ENCODE measurements at places on chromosomes 1 and 21.

GRCh38 chr1:67555461-67556296, 125.5 kb upstream of the SERBP1 start:
- no peaks in the 10 kb centered on the region for H3K4me1 ChIP-seq
- H3K27me3 ChIP-seq, result peaks cover 4% of the 10 kb centered on the region
- no peak overlapping the region for H3K27ac ChIP-seq

DNA sequence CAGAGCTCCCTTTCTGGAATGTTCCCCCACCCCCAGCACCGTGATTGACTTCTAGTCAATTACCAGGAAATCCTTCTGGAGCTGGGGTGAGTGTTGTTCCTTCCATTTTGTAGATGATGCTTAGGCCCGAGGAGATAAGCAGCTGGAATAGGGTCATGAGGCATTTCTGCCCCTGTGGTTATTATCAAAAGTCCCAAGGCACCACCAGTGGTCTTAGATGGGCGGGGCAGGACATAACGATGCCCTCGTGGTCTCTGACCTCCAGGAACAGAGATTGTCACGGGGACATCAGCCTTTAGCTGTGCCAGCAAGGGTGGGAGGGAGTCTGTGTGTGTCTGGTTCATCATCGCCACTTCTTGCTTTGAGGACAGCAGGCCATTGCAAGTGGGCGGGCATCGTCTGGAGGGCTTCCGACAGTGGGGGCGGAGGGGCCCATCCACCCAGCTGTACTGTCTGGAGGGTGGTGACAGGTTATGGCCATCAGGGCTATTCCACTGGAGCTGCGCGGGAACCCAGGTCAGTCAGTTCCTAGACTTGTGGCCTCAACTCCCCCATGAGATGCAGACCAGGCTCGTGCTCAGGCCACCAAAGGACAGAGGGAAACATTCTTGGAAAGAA, 22.6 kb downstream of the TNFRSF8 start:
- peaks cover 93% of the 10 kb centered on the region for H3K36me3 ChIP-seq
- no peaks in the 10 kb centered on the region for H3K27me3 ChIP-seq
- no peak overlapping the region for H3K4me3 ChIP-seq
- H3K4me1 ChIP-seq, result peaks cover 60% of the 10 kb centered on the region

DNA sequence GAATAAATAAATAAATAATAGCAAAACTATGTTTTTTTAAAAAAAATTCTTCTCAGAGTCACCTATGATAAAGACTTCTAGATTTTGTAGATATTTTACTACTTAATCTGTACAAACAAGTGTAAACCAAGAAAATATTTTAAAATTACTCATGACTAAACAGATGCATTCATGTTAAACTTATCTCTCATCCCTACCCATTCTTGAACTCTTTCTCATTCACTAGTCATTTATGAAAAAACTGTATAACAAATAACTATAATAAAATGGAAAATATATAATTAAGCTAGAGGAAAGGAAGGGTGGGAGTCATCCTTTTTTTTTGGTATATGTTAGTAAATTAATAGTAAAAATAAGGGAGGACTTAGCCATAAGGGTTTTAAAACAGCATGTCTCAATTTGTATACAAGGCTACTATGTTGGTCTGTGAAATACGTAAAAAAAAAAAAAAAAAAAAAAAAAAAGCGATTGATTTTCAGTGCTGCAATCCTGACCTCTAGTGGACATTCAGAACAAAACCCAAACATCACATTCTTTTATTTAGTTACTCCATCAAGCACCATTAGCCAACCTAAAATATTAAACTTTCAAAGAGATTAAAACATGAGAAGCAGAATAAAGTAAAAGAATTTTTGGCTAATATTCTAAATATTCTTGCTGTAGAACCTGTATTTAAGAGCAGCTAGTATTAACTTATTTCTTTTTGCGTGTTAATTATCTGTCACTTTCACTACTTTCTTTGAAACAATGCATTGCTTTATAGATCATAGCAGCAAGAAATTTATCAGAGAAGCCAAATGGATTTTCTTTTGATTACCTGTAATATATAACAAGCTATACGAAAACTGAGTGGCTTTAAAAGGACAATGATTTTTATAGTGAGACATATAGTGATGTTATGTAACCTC, 255.8 kb upstream of the CACYBP start:
- no peaks in the 10 kb centered on the region for H3K27me3 ChIP-seq
- no peak for DNase-seq
- H3K4me3 ChIP-seq, result no peak overlapping the region

DNA sequence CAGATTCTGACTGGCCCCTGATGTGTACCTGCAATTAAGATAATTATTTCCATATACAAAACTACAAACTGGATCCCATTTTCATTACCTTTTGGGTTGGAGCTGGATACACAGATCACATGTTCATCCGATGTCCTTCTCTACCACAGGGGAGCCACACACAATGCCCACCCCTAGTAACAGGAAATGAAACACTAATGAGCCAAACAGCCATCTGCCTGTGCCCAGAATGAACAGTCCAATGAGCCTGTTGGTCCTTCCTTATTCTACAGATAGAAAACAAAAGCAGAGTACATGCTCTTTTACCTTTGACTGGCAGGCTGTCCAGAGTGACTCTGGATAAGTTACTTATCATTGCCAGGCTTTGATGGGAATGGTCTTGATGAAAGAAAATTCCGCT, 68.6 kb downstream of the SIPA1L2 start:
- no peak for DNase-seq
- H3K4me3 ChIP-seq, result no peak overlapping the region
- H3K36me3 ChIP-seq, result no peaks in the 10 kb centered on the region
- H3K4me1 ChIP-seq, result no peaks in the 10 kb centered on the region

GRCh38 chr1:62209931-62210595, 15.4 kb downstream of the L1TD1 start:
- H3K36me3 ChIP-seq, result no peaks in the 10 kb centered on the region
- H3K4me1 ChIP-seq, result peaks cover 4% of the 10 kb centered on the region
- DNase-seq, result no peak
- H3K27ac ChIP-seq, result no peak overlapping the region

DNA sequence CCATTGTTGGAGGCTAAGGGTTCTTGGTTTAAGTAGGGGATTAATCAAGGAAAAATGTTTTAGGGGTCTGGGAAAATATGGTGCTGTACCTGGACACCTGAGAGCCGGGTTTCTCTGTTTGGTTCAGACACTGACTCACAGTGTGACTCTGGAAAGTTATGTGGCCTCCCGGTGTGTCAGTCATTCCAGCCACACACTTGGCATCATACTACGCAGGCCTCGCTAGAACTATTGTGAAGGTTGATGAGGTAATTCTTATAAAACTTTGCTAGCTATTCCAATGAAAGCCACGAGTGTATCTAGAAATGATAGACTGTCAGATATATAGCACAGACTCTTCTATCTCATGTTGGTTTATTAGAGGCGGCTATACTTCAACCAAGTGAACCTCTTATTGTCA, 4.8 kb upstream of the CAMSAP2 start:
- DNase-seq, result no peak
- H3K36me3 ChIP-seq, result no peaks in the 10 kb centered on the region
- H3K27ac ChIP-seq, result no peak overlapping the region
- no peak overlapping the region for H3K4me3 ChIP-seq
- peaks cover 30% of the 10 kb centered on the region for H3K27me3 ChIP-seq

DNA sequence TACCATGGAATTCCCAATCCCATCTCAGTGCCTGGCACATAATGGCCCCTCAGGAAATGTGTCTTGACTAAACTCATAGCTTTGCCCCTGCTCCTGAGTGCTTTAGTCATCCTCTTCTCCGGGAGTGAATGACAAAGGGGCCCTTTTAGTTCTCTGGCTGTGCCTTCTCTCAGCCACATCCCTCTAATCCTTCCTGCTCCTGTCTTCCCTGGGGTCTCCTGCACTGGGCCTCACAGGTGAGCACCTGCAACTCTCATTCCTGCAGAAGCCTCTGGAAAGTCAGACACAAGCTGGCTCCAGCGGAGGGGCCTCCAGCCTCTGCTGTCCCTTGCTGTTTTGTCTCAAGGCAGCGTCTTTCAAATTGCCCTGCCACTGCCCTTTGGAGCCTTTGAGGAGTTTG, 14.0 kb upstream of the ETV3L start:
- H3K27ac ChIP-seq, result no peak overlapping the region
- no peak for DNase-seq
- peaks cover 22% of the 10 kb centered on the region for H3K27me3 ChIP-seq
- H3K4me3 ChIP-seq, result no peak overlapping the region

DNA sequence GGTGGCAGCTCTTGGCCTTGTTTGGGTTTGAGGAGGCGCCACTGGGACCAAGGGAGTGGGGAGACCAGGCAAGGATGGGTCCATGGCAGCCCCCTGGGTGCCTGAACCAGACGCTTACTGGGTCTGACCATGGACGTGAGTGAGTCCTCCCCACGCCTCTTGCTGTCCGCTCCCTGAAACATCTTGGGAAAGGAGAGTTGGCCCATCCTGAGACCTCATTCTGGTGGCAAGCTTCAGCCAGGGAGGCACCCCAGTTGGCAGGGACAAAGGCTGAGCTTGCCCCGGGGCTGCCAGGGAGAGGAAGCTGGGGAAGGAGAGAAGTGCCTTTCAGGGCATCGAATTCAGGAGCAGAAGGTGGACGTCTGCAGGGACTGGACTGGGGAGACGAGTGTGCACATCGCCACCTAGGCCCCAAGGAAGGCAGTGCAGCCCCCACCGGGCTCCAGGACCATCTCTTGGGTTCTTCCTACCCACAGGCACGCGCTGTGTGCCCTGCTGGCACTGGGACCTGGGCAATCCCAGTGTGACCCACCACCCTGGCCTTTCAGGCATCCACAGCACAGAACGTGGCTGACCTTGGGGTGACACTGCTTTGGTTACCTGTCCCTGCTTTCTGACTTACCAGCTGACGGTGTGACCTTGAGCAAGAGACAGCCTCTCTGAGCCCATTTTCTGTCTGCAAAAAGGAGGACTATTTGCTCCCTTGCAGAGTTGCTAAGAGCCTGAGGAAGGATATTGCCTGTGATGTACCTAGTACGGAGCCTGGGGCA, 132.9 kb upstream of the WNT4 start:
- DNase-seq, result peak; percentile 18
- no peak overlapping the region for H3K27ac ChIP-seq
- no peak overlapping the region for H3K4me3 ChIP-seq
- no peaks in the 10 kb centered on the region for H3K4me1 ChIP-seq

DNA sequence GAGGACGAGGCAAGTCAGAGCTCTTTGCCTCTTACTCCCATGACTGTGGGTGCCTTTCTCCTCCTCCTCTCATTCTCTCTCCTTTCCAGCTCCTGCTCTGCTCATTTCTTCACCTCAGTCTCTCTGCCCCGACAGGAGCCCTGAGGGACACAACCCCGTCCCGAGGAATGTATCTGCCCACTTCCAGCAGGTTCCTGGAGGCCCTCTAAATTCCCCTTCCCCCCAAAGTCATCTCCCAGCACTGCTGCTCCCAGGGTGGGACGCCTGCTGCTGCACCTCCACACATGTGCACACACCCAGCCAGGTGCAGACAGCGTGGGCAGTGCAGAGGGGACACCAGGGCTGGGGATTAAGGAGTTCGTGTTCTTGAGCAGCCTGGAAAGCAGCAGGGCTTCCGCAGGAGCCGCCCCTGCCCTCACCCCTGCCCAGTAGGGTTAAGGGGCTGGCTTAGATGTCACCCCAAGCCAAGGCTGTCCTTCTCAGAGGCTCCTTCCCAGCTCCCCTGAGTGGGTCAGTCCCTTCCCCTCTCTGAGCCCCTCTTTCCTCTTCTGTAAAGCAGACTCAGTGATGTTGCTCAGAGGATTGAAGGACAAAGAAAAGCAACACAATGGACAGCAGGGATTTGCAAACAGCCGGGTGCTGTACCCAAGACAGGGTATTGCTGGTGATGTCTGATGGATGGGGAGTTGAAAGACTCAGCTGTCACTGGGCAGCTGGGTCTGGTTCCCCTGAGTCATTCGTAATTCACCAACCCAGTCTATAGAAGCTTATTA, 346.0 kb downstream of the MATN1 start:
- DNase-seq, result no peak
- H3K4me1 ChIP-seq, result peaks cover 2% of the 10 kb centered on the region
- H3K27ac ChIP-seq, result no peak overlapping the region
- no peaks in the 10 kb centered on the region for H3K36me3 ChIP-seq
- peaks cover 2% of the 10 kb centered on the region for H3K27me3 ChIP-seq

DNA sequence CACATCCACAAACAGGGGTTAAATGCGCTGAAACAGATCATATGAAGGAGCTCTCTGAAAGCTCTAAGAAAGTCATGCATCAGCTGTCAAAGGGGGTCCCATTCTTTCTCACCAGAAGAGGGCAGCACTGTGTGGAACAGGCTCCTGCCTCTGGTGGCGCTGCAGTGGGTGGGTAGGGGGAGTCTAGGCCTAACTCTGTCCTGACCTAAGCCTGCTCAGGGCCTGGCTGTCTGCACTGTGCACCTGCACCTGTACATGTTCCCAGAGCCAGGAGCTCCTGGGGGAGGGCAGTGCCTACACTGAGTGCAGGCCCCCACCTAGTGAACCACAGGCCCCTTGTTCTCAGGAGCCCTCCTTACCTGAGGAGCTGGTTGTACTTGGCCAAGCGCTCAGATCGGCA, 16.0 kb downstream of the ENO1 start:
- H3K27ac ChIP-seq, result peak overlapping the region; percentile 9
- H3K4me3 ChIP-seq, result no peak overlapping the region
- no peaks in the 10 kb centered on the region for H3K27me3 ChIP-seq
- H3K4me1 ChIP-seq, result peaks cover 44% of the 10 kb centered on the region
- no peak for DNase-seq
- H3K36me3 ChIP-seq, result peaks cover 96% of the 10 kb centered on the region

DNA sequence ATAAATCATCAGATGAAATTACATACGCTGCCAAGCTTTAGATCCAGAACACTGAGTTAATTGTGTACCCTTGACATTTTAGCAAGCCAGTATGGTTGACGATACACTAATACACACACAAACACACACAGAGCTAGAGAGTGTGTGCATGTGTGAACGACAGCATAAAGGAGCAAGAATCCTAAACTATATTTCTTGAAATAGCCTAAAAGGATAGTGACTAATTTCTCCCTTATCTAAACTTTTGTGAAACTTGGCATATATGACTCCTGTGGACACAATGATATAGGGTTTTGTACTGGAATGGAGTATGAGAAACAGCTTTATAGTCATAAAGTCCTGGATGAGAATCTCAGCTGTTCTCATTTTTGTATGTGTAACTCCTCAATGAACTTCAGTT, 65.1 kb upstream of the DMRTA2 start:
- no peak for DNase-seq
- H3K4me1 ChIP-seq, result peaks cover 17% of the 10 kb centered on the region
- H3K27ac ChIP-seq, result no peak overlapping the region
- no peaks in the 10 kb centered on the region for H3K27me3 ChIP-seq
- H3K4me3 ChIP-seq, result no peak overlapping the region

- H3K27ac ChIP-seq, result no peak within 1 kb of the TSS
- no peaks in the 10 kb centered on the region for H3K36me3 ChIP-seq
- no peaks in the 10 kb centered on the region for H3K4me1 ChIP-seq
- no peaks in the 10 kb centered on the region for H3K27me3 ChIP-seq
- no peak within 1 kb of the TSS for H3K4me3 ChIP-seq
Measured at GRCh38 chr1:54017979-54018378, at the start of gene LDLRAD1. Gene LDLRAD1, minus strand, starts transcription at chr1:54018186. Its CDS starts 74 bp downstream, at chr1:54018112.

GRCh38 chr1:47847763-47848162, 149.4 kb downstream of the TRABD2B start:
- H3K4me3 ChIP-seq, result no peak overlapping the region
- H3K27me3 ChIP-seq, result peaks cover 3% of the 10 kb centered on the region
- H3K36me3 ChIP-seq, result no peaks in the 10 kb centered on the region
- DNase-seq, result no peak

All from activated T-helper 2 cell treated with anti-CD3 and anti-CD28 coated beads, Interferon-gamma antibody, Interleukin-2, Interleukin-4, amounts not matched to agents 10 μg/mL and 5 μg/mL and 100 μg/mL, durations not matched to agents 14 hours and 24 hours and 36 hours (primary cell).